ENCODE measurements at places on chromosomes 2 and 18.

DNA sequence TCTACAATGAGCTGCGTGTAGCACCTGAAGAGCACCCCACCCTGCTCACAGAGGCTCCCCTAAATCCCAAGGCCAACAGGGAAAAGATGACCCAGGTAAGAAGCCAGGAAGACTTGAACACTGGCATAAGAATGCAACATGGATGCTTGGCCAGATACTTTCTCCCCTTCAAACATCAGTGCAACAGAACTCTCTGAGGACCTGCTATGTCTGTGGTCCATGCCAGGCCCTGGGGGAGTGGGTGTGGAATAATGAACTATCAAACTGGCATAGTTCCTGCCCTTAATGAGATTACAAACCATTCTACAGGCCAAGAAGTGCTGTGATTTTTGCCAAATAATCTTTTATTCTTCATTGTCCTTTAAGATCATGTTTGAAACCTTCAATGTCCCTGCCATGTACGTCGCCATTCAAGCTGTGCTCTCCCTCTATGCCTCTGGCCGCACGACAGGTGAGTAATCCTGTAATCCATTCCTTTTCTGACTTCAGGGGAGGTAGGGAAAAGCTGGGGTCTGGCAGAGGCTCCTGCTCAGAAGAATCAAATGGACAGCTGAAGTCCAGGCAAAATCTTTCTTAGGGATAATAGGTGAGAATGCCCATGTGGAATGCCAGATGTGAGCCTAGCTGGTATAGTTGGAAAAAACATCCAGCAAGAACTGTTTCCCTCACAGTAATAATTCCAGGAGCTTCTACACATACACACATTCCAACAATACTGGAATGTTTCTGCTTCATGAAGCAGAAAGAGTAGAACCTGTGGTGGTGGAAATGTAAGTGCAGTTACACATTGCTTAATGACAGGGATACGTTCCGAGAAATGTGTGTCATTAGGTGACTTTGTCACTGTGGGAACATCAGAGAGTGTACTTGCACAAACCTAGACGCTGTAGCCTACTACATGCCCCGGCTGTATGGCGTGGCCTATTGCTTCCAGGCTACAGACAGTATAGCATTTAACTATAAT is 16.2 kb downstream of the ACTG2 start:
- DNase-seq: no peak

DNA sequence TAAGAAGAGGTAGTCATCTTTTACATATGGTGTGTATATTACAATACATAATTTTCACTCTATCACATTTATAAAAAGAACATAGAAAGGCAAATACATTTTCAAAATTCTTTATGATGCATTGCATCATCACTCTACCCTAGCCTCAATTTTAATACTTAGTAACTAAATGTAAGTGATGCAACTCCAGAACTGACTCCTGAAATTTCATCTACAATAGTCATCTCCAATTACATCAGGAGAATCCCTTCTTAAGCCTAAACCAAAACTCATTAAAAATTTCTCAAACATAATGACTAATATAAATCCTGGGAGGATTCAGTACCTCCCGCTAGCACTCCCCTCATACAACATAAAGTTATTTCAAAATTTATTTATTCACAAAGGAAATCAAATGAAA is 15.9 kb downstream of the TMX3 start:
- no peak for DNase-seq

DNA sequence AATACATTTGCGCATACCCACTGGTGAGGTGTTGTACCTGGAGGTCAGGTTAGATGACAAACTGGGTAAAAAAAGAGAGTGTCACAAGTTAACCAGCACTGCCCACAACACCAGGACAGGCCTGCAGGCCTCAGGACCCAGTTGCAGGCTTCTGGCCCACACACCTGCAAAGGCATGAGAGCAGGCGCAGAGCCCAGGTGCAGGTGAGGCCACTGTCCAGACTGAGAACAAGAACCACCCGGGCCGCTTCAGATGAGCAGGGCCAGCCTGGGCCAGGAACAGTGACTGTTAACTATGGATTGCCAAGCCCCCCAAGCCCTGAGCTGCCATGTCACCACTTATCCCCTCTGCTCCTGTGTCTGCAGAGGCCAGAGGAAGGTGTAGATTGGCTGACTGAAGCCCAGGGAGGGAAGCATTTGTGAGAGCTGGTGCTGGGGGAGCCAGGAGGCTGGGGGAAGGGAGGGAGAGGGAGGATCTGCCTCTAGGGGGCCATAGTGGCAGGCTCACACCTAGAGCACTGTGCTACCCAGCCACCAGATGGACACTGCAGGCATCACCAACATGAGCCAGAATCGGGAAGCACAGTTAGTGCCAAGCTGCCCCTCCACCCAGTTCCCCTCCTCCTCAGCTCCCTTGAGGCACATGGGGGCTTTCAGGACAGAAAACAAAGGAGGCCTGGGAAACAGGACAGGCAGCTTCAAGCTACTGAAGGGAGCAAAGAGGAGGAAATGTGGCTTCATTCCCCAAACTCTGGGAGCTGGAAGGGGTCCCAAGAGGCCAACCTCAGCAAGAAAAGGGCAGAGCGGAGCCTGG is 35.4 kb downstream of the SFXN5 start:
- no peak for DNase-seq

DNA sequence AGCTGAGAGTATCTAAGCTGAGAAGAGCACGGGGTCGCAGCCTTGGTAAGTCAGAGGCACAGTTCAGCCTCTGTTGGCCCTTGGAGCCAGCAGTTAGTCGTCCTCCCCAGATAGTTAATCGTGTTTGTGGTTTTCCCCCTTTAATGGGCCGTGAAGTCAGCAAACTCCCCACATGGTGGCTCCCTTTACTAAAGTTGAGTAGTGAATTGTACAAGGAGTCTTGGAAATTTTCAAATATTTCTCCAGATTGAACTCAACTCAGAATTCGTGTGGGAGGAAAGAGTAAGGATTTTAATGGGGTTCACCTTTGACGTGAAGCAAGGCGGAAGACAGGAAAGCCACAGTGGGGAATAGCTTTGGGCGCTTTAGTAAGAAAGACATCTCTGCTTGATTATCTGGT is 2.4 kb upstream of the ADCYAP1 start:
- DNase-seq: no peak

DNA sequence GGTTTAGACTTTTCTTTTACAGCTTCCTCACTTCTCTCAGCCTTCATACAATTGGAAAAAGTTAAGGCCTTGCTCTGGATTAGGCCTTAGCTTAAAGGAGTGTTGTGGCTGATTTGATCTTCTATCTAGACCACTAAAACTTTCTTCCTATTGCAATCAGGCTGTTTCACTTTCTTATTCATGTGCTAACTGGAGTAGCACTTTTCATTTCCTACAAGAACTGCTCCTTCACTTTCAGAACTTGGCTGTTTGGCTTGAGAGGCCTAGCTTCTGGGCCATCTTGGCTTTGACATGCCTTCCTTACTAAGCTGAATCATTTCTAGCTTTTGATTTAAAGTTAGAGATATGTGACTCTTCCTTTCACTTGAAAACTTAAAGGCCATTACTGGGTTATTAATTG is 114.3 kb downstream of the ARHGEF4 start:
- DNase-seq: no peak

- DNase-seq: no peak
Measured at GRCh38 chr2:8260213-8260612, 421.6 kb upstream of the ID2 start.

DNA sequence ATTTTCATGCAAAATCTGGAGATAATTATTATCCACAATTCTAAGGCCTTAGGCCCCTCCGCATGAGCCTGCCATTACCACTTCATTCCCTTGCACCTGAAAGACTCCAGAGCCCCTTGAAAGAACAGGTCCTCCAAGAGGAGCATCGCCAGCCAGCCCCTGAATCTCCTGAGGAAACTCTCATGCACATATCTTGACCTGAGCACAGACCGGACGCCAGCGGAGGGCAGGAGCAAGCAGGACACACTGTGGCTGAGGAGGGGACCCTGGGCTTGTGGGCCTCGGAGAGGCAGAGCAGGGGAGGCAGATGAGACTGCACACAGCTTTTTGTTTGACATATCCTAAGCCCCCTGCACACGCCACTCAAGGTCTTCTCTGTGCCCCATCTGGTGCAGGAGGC is 13.6 kb upstream of the ADNP2 start:
- no peak for DNase-seq

GRCh38 chr2:134295441-134295840 is 41.6 kb downstream of the MGAT5 start:
- no peak for DNase-seq

GRCh38 chr2:11482473-11483035 is 16.6 kb upstream of the E2F6 start:
- no peak for DNase-seq

DNA sequence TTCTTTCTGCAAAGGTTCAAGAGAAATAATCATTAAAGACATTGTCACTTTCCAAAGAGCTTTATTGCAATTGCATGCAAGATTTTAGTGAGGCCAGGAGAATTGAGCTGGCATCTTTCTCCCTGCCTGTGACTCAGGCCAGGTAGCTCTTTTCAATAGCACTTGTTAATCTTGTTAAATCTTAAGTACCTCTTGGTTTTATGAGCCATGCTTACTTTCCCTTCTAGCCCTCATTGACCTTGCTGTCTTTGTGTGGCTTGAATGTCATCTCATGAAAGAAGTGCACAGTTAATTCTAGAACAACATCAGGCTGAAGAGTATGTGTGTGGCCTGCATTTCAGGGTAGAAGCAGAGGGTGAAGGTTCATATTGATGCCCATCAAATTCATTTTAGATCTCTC is 14.8 kb upstream of the LGALSL start:
- DNase-seq: no peak

- peak; percentile 32 for DNase-seq
Measured at GRCh38 chr2:181461056-181461997, 4.1 kb downstream of the ITGA4 start.

- DNase-seq: no peak
Measured at GRCh38 chr2:209121691-209122090, 302.2 kb upstream of the MAP2 start.

DNA sequence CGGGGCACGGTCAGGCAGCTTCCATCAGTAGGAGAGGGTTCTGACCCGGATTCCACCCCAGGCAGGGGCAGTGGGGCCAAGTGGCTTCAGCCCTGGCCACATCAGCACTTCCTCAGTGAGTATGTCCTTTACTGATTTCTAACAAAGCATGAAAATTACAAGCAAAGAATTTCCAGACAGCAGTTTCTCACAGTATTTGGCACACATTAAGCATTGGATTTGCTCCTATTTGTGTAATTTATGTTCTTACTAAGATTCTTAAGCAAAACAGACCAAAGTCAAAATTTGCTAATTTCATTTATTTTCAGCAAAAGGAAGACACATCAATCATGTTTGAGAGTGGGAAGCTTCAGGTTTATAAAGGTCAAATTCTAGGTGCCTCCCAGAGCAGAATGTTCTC is 73.3 kb upstream of the NFATC1 start:
- no peak for DNase-seq

DNA sequence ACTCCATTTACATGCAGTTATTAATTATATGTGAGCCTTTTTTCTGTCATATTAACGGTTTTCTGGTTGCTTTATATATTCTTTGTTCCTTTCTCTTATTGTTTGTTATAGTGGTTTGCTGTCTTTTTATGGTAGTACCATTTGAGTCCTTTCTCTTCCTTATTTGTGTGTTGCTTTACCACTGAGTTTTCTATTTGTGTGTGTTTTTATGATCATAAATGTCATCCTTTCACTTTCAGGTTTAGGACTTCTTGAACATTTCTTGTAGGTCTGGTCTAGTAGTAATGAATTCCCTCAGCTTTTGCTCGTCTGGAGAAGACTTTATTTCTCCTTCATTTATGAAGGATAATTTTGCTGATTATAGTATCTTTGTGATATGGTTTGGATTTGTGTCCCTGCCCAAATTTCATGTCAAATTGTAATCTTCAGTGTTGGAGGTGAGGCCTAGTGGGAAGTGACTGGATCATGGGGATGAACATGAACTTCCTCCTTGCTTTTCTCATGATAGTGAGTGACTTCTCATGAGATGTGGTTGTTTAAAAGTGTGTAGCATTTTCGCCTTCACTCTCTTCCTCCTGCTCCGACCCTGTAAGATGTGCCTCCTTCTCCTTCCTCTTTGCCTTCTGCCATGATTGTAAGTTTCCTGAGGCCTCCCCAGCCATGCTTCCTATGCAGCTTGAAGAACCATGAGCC is 11.5 kb downstream of the GCC2 start:
- no peak for DNase-seq

DNA sequence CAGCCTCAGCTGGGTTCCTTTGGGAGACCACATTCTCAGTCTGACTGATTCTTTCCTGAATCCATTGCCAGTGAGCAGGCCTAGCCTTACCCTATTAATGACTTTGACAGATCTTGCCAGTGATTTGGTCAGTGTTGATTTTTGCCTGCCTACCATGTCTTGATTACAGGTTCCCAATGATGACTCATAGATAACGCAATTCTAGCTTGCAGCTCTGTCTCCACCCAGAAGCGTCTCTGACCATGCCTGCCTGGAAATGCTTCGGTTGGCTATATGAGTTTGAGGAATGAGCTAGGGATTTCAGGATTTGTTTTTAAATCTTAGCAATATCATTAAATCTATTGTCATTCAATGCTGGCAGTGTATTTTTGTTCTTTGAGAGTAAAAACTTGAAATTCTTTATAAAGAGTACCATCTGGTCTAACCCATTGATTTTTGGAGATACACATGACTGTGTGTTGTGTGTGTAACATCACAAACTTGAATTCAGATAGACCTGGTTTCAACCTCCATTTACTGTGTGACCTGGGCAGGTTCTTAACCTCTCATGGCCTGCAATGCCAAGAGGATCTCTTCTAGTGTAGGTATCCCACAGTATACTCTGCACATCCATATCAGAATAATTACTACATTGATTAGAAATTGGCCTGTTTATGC is 57.0 kb downstream of the CCDC150 start:
- no peak for DNase-seq

DNA sequence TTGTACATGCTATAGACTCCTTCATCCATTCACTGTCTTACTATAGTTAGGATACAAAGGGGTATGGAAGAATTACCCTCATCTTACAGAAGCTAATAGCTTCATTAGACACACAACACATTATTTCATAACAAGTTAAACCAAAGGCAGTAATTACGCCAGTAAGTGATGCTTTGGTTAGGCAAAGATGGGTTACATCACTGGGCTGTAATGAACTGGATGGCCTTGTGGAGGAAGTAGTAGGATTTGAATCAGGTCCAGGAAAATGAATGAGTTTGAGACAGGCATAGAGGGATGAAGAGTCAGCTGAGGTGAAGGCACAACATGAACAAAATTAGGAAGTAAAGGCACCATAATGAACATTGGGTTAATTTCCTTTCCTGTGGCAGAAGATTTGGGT is 80.1 kb downstream of the SOCS6 start:
- DNase-seq: no peak

- DNase-seq: no peak
Measured at GRCh38 chr2:33782395-33783230, 183.5 kb upstream of the FAM98A start.

- DNase-seq: no peak
Measured at GRCh38 chr18:58048081-58048642, 4.1 kb downstream of the NEDD4L start.

- no peak for DNase-seq
Measured at GRCh38 chr2:207887500-207887899, 117.8 kb upstream of the FZD5 start.

All from activated CD4-positive, CD25-positive, alpha-beta regulatory T cell treated with anti-CD3 and anti-CD28 coated beads, Interleukin-2, amount 50 U/mL, for 72 hours (primary cell).